ENCODE measurements at places on chromosomes 13 and 19. TPM values are rescaled to one million over a fixed set of nuclear protein-coding genes. Genes with fewer than 3 reads are reported as not detected.

ZNF440 gene
- 17.1 TPM for total RNA-seq

NCAN gene
- total RNA-seq = under 0.01 TPM

AXL gene
- 278 TPM for total RNA-seq

CEACAM6 gene
- total RNA-seq = not detected

SPIB gene
- total RNA-seq = not detected

ZSWIM9 gene
- total RNA-seq = 3.1 TPM

NMRK2 gene
- not detected for total RNA-seq

MYBPC2 gene
- total RNA-seq = not detected

THSD8 gene
- total RNA-seq = not detected

RAB3A gene
- total RNA-seq = 0.89 TPM

SLC8A2 gene
- under 0.01 TPM for total RNA-seq

ING1 gene
- 20.5 TPM for total RNA-seq

ZIM2 gene
- not detected for total RNA-seq

NTN5 gene
- total RNA-seq = not detected

ELF1 gene
- total RNA-seq = 30.7 TPM

CPB2 gene
- total RNA-seq = not detected

KLK3 gene
- not detected for total RNA-seq

DACH1 gene
- total RNA-seq = 0.37 TPM

CEACAM4 gene
- not detected for total RNA-seq

IL17D gene
- 1.4 TPM for total RNA-seq

ANGPTL4 gene
- 1.9 TPM for total RNA-seq

CLEC17A gene
- not detected for total RNA-seq

ZNF285 gene
- 3.1 TPM for total RNA-seq

RUBCNL gene
- 20.0 TPM for total RNA-seq

ZNF99 gene
- total RNA-seq = not detected

ZNF544 gene
- total RNA-seq = 44.8 TPM

ZNF737 gene
- total RNA-seq = 12.9 TPM

FPR1 gene
- 0.11 TPM for total RNA-seq

TMEM38A gene
- total RNA-seq = 1.4 TPM

TNNI3 gene
- not detected for total RNA-seq

AMH gene
- total RNA-seq = 0.66 TPM

N4BP2L1 gene
- 2.0 TPM for total RNA-seq

SUCLA2 gene
- 51.1 TPM for total RNA-seq

EHD2 gene
- 164 TPM for total RNA-seq

ZNF547 gene
- 3.2 TPM for total RNA-seq
